Activated CD4-positive, alpha-beta T cell treated with anti-CD3 and anti-CD28 coated beads, Interleukin-2, amount 50 U/mL, for 1 hour (primary cell): ENCODE measurements at places on chromosomes 5 and 9.
A peak's percentile ranks its signal among the peaks of the same experiment; 100 is the strongest.

DNA sequence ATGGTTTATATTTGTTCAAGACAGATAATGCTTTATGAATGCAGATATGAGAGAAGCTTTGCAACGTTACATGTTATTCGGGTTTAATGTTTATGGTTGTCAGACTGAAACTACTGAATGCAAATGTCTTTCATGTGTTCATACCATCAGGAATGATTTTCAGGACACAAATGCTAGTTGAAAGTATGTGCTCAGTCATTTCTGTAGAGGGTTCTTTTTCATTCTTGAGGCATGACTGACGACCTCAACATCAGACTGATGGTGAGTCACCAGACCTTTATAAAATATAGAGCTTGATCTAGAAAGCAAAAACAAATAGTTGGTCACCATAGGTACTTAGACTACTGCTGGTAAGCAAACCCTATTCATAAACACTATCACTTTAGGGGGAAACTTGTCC lies 287.3 kb upstream of the NUDT12 start:
- DNase-seq, result no peak

- no peak for DNase-seq
Measured at GRCh38 chr5:88889189-88890069, 6.4 kb upstream of the MEF2C start.

DNA sequence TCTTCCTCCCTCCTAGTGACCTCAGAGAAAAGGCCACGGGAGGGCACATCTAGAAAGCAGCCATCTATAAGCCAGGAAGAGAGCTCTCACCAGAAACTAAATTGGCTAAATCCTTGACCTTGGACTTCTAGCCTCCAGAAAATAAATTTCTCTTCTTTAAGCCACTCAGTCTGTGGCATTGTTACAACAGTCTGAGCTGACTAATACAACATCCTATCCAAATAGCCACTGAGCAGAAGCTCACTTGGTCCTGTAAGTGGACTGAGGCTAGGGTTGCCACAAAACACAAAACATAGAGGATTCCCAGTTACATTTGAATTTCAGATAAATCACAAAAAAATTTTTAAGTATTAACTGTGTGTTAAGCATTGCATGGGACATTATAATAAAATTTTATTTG lies 383.4 kb downstream of the MLLT3 start:
- DNase-seq, result no peak

GRCh38 chr9:97563458-97564135 lies 62.1 kb downstream of the TMOD1 start:
- DNase-seq, result no peak

- DNase-seq, result no peak
Measured at GRCh38 chr5:82635561-82636288, 357.6 kb upstream of the RPS23 start.

DNA sequence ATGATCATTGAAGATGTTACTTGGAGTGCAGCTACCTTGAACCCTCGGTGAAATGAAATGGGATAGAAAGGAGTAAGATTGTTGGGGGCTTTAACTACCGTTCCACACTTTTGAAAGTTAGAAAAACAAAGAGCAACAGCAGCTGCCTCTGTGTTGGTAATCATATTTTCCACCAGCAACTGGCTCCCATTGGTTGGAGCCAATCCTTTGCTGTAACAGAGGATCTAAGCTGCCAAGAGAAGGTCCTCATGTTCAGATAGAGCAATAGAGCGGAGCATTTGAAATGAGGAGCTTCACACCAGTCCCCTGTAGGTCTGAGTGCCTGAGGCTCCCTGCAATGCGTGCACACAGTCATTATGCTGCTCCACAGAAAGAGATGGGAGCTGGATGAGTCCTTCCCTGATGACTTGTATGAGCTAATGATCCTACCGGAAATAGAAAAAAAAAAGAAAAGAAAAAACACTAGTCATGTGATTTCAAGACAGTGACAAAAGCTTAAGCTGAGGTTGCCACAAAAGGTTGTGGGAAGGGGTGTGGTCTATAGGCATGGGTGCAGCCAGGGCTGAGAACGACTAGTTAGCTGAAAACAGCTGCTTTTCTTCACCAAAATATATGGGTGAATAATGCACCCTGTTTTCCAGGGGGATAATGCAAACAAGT lies 300.7 kb downstream of the MLLT3 start:
- peak; percentile 19 for DNase-seq

DNA sequence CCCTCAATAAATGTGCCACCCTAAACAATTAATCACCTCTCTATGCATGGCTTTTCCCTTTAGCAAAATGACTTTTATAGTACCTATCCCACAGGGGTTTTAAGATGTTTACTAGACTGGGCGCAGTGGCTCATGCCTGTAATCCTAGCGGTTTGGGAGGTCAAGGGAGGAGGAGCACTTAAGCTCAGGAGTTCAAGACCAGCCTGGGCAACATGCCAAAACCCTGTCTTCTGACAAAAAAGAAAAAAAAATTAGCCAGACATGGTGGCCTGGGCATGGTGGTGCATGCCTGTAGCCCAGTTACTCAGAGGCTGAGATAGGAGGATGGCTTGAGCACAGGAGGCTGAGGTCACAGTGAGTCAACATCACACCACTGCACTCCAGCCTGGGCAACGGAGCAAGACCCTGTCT lies 13.5 kb downstream of the SH3TC2 start:
- no peak for DNase-seq

GRCh38 chr5:43152946-43153345 lies 32.2 kb downstream of the ZNF131 start:
- DNase-seq, result no peak

GRCh38 chr5:82985763-82986162 lies 91.4 kb downstream of the TMEM167A start:
- no peak for DNase-seq
